SHP77 treated with DMSO at 0.1 percent for 48 hours (cell line): ENCODE measurements at places on chromosomes 2 and 18.

- no peak for DNase-seq
These were observed 75.4 kb downstream of the FHOD3 start for GRCh38 chr18:36372903-36373311.

DNA sequence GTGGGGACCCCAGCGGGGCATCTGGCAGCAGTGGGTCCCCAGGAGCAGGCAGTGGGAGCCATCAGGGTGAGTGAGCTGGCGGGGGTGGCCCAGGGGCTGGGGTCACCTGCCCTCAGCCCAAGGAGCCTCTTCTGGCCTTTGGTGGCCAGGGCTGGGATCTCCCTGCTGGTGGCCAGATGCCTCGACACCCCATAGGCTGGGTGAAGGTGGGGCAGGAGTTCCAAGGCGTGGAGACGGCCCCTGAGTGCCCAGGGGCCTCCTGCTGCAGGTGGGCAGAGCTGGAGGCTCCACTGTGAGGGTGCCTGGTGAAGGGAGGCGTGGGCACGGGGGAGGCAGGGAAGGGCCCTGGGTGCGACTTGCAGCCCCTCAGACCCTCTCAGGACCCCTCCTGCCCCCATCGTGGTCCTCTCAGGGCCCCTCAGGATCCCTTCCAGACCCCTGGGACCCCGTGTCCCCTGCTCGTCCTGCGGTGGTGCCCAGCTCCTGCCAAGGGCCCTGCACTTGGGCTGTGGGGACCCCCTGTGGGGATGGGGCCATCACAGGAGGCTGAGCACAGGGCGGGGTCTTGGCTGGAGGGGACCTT lies 5.0 kb upstream of the GPR35 start:
- no peak for DNase-seq

GRCh38 chr2:159410276-159410675 lies 123.8 kb upstream of the WDSUB1 start:
- DNase-seq: no peak

GRCh38 chr2:226211439-226211838 lies 588.2 kb downstream of the IRS1 start:
- DNase-seq: no peak

DNA sequence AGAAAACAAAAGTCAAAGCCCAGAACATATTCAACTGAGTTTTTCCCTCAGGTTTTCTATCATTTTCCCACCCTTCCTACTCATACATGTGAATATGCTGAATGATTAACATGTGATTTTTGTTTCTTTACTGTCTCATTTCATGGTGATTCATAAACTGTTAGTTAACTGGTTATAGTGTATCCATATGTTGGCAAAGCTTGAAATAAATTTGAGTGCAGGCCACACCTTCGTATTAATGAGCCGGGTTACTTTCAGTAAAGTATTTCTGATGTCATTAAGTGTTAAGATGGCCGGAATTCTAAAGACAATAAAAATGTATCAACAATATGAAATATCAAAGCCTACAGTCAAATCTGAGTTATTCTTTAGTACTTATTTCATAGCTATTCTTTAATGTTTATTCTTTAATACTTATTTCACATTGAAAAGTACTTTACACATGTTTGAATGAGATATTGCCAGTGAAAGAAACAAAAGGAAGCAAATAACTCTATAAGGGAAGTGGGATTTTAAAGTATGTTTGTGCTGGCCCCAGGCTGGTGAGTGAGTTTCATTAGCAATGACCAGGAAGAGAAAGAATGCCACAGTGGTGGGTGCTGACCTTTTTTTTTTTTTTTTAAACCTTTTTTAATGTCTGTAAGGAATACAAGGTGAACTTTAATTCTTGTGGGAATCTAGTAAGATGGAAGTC lies 178.6 kb downstream of the NEDD4L start:
- DNase-seq: no peak

GRCh38 chr2:118846953-118847761 lies at the start of gene EN1:
Gene EN1, minus strand, starts transcription at chr2:118847648. Its CDS starts 481 bp downstream, at chr2:118847167.
- no peak for DNase-seq

- DNase-seq: no peak
These were observed 600.1 kb upstream of the FSHR start for GRCh38 chr2:49754381-49754780.

- no peak for DNase-seq
These were observed 24.4 kb upstream of the TRPM8 start for GRCh38 chr2:233892793-233893192.
